ENCODE measurements at places on chromosomes 3 and 15.

- DNase-seq = no peak
Observed at GRCh38 chr15:49692514-49693090, 71.8 kb downstream of the DTWD1 start.

- DNase-seq = no peak
Observed at GRCh38 chr15:93247466-93248121, 158.6 kb upstream of the RGMA start.

- no peak for DNase-seq
Observed at GRCh38 chr15:58329781-58330671, 101.8 kb upstream of the LIPC start.

- DNase-seq = no peak
Observed at GRCh38 chr15:36841193-36841592, 259.2 kb downstream of the MEIS2 start.

DNA sequence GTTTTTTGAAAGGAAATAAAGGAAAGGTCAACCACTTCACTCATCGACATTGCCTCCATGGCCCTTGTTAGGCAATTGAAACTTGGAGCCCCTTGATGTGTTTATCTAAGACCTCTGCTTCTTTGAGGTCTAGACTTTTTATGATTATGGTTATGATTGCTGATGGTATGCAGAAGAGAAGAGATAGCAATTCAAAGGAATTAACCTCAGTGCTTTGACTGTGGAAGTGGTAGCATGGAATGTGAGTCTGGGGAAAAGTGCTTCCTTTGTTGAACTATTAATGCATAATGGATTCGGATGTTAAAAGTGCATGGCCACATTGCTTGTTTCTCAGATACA is 46.1 kb downstream of the FNDC3B start:
- DNase-seq = no peak

GRCh38 chr15:36936613-36937012 is 163.7 kb downstream of the MEIS2 start:
- DNase-seq = no peak

DNA sequence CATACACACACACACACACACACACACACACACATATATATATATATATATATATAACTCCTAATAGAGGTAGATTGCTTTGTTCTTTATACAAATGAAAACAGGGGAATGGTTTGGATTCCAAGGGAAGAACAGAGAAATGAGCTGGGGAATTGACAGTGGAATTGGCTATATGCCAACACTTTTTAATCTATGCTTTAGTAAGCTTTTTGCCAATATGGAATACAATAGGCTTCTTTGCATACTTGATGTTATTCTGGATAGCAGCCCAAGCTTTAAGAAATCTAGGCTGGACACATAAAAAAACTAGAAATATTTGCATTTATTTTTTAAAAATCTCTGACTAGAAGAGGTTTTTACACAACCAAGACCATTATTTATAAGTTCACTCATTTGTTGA is 334.2 kb upstream of the MDFIC2 start:
- no peak for DNase-seq

- DNase-seq = no peak
Observed at GRCh38 chr15:90870354-90871138, 2.2 kb downstream of the FURIN start.

- DNase-seq = no peak
Observed at GRCh38 chr15:47736143-47736786, 19.0 kb downstream of the SEMA6D start.

- no peak for DNase-seq
Observed at GRCh38 chr3:86989006-86989405, 1.9 kb downstream of the VGLL3 start.

DNA sequence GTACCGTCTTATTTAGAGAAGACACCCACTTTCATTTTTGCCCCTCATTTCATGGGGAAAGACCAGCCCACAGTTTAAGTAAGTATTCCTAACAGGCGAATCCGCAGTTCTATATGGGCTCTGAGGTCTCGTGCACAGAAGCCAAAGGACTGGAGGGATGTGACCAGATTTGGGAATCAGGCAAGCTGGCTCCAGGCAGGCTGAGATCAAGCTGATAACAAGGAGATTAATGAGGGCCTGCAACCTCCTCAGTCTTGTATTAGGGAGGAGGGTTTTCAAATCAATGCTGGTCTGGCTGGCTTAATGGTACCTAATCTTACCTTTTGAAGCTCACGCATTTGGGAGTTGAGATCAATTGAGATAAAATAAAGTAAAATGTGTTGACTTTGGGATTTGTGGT is 15.3 kb downstream of the ST8SIA2 start:
- no peak for DNase-seq

- DNase-seq = peak; percentile 25
Observed at GRCh38 chr3:44114142-44114541, 127.5 kb upstream of the TOPAZ1 start.

GRCh38 chr3:50657816-50658215 is 16.9 kb upstream of the DOCK3 start:
- no peak for DNase-seq

GRCh38 chr3:179149951-179150350 is 1.8 kb downstream of the PIK3CA start:
- DNase-seq = no peak

GRCh38 chr3:75248974-75249373 is 415.2 kb upstream of the FRG2C start:
- no peak for DNase-seq

DNA sequence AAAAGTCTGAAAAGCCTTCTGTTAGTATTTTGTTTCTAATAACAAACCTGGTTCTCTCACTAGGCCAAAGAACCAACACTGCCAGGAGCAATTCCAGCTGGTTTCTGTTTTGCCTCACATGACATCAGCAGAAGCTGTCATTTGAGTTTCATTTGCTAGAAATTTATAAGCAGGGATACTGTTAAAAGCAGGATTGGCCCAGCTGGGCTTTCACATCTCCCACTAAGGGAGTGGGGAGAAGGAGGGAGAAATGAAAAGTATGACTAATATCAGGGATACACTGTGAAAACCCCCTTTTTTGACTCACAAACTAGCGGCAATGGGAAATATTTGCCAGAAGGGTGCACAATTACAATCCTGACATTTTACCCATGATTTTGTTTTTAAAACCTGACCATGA is 5.3 kb downstream of the CCDC80 start:
- DNase-seq = no peak

DNA sequence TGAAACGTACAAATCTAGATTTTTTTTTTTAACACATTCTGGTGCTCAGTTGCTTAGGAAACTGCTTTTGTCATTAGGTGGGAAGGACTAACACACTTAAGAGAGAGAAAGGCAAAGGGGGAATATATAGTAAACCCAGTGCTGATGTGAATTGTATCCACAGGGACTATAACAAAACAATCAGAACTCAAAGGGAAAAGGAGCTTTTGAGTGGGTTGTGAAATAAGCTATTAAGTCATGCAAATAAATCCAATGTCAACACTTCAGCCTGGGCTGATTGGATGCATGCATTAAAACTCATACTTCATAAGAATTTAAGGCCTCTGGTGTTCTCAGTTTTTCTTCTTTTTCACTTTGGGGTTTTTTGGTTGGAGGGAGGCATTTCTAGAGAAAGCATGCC is 628.9 kb downstream of the FHIT start:
- DNase-seq = no peak

DNA sequence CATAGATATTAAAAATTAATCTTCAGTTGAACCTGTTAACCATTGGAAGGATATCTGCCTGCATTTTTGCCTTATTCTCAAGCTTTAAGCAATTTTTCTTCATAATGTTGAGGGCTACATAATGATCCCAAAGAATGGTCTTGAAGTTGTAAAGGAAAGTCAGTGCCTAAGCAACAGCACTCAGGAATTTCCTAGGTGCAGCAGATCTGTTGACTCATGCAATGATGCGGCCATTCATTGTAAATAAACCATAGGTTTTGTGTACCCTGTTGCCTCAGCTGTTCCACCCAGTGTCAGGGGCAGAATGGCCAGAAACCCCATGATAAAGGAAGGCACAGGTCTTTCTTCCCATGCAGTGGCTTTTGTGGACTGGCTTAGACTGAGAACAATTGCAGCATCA is 78.4 kb upstream of the TRIM42 start:
- DNase-seq = no peak

DNA sequence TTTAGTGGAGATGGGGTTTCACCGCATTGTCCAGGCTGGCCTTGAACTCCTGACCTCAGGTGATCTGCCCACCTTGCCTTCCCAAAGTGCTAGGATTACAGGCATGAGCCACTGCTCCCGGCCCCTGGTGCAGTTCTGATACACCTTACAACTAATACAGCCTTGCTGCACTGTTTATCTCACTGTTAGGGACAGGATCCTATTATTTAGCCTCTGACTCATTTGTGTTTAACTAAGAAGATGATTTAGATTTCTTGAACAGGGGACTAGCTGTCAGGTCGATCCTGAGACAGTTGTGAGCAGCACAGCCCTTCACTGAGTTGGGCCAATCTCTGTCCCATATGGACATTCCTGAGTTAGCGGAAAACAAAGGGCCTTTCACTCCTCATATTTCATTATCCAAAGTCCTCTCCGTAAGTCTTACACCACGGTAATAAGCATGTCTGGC is 19.2 kb downstream of the GYG1 start:
- DNase-seq = no peak

DNA sequence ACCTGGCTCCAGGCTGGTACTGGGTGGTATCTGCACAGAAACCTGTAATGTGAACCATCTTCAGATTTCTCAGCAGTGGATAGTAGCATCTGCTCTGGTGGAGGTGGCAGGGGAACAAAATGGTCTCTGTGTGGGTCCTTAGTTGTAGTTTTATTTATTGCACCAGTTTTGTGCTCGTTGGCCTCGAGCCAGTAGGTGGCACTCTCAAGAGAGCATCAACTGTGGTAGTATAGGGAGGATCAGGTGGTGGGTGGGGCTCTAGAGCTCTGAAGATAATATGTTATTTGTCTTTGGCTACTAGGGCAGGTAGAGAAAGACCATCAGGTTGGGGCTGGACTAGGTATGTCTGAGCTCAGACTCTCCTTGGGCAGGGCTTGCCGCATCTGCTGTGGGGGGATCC is 254.0 kb upstream of the GPR149 start:
- DNase-seq = no peak

- DNase-seq = no peak
Observed at GRCh38 chr3:144645300-144645699, 673.7 kb downstream of the DIPK2A start.

- no peak for DNase-seq
Observed at GRCh38 chr15:97972366-97972765, 11.9 kb downstream of the ARRDC4 start.

GRCh38 chr3:3196148-3196861 is 16.8 kb upstream of the CRBN start:
- DNase-seq = peak; percentile 56

GRCh38 chr3:111903067-111903511 is 44.0 kb downstream of the PHLDB2 start:
- no peak for DNase-seq

DNA sequence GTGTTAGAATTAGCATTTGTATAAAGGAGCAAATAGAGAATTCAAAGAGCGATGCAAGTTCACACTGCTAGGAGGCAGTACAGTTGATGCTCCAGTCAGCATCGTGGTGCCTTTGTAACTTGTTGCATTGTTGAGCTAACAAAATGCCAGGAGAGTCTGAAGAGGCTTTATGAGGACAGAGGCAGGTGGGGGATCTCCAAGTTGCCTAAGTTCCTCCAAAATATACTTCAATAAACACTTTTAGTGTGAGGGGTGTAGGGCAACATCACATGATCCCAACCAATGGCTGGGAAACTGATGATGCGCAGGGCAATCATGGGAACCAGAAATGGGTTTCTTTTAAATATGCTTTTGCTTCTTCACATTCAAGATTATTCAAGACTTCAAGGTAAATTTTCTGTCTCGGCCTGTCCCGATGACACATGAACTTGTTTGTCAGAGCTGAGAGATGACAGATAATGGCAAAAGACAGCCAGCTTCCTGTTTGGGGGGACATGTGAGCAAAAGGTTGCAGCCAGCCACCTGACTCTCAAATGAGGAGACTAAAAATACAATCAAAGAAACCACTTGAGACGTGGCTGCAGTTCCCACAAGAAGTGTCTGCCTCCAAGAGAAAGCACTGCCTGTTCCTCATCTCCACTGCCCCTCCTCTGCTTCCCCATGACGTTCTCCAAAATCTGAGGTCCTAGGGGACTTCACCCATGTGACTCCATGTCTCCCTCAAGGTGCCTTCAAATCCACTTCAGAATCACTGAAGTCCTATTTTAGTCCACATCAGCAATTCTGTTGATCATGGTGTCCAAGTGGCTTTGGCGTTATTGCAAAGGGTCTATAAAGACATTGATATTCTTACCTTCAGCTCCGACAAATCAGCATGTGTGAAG is 39.3 kb downstream of the KLHL6 start:
- DNase-seq = no peak

- no peak for DNase-seq
Observed at GRCh38 chr15:57403017-57403416, 26.7 kb downstream of the CGNL1 start.
